Pulmonary artery endothelial cell (primary cell): ENCODE measurements at places on chromosomes 1 and 21.

GRCh38 chr1:232676307-232676706 lies 46.4 kb upstream of the SIPA1L2 start:
- no peak for DNase-seq

GRCh38 chr1:6956488-6957159 lies 171.4 kb downstream of the CAMTA1 start:
- DNase-seq: no peak

DNA sequence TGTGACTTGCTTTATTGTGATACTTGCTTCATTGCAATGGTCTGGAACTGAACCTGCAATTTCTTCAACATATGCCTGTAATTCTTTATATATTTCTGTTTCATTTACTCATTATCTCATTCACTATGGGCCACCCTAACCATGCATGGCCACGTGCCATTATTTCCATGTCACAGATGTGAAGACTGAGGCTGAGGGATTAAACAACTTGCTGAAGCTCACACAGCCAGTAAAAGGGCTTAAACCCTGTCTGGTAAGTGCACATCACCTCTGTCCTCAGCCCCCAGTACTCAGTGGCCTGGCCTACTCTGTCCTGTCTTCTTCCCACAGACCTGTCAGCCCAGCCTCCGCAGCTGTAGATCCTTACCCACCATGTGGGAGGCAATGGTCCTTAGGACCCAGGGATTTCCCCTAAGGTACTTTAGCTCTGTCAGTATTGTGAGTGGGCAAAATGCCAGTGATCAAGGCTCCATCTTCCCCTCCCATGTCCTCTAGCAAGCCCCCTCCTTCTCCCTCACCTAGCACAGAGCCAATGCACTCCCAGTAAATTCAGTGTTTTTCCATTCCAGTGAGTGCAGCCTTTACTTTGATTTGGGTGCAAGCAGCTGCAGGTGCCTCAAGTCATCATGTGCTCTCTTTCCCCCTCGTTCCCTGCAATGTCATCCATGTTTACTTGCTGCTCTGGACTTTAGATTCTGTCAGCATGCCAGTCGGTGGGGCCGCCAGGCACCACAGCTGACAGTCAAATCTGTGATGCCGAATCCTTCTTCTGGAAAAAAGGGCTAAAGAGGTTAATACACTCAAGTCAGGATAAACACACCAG lies 228.2 kb upstream of the PROX1 start:
- no peak for DNase-seq

GRCh38 chr1:95532335-95532734 lies 298.3 kb downstream of the RWDD3 start:
- DNase-seq: no peak

- DNase-seq: no peak
These were observed 39.1 kb upstream of the ADAM30 start for GRCh38 chr1:119935373-119935772.

- DNase-seq: no peak
These were observed 2.1 kb upstream of the PLA2G2F start for GRCh38 chr1:20137055-20137454.

DNA sequence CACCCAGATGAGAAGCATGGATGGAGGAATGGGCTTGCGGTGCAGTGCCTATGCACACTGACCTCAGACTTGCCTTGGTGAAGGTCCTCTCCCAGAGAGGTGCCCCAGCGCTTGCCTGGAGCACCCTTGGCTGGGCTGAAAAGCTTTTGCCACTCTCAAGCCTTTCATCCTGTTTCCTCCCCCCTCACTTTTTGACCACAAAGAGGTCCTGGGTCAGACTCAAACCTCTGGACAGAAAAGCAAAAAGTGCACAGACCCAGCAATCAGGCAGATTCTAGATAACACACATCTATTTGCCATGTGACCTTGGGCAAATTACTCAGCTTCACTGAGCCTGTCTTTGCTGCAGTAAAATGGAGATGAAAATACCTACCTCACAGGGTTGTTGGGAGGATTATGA lies 7.3 kb downstream of the TMEM35B start:
- no peak for DNase-seq

- DNase-seq: no peak
These were observed 281.0 kb downstream of the PTPRC start for GRCh38 chr1:198919667-198920398.

DNA sequence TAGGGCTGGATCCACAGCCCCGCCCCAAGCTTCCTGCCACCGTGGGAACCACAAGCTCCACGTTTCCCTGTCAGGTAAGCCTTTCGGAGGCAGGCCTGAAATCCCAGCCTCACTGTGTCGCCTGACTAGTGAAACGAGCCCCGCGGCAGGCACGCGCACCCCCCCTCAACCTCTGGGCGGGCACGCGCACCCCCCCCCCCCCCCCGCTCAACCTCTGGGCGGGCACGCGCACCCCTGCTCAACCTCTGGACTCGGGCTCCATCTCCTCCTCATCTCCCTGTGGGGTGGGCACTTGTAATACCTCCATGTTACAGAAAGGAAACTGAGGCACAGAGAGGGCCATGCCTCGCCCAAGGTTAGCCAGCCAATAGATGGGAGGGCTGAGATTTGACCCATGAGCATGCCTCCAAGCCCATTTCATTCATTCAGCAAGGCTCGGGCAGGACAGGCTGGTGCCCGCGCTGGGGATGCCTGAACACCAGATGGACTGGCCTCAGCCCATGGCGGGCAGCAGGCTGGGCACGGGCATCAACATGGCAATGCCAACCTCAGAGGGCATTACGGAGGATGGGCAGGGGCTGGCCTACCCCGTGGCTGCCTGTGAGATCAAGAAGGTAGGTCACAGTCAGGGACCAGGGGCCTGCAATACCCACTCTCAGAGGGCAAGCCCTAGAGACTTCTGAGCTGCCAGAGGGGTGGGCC lies 4.7 kb downstream of the CFAP410 start:
- no peak for DNase-seq

DNA sequence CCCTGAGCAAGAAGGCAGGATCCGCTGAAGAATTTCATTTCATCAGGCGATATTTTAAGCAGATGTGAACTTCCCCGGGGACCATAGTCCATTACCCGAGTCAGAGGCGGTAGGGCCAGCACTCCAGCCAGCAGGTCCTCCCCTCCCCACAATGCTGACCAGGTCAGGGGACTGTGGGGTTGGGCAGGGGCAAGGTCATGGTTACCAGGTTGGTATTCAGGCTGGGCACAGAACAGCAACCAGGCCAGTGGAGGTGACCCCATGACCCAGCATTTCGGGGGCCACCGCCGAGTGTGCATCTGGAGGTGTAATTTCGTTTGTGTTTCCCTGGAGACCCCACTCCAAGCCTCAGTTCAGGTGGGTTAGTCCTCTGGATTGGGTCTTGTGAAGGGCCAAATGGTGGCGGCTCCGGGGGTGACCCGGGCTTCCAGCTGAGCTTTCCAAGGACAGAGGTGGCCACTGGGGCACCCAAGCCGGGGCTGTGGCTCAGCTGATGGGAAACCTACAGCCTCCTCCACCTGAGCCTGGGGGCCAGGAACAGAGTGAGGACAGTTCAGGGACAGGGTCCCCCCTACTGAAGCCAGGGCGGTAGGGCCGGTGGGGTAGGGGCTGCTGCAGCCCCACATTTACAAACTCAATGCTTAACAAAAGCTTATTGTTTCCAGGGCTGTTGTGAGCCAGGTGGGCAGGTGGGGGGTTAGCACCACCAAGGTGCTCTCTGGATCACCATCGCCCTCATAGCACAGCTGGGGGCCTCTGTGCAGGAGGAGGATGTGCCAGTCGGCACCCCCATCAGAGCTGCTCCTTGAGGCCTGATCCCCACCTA lies 2.8 kb downstream of the PRDM16 start:
- no peak for DNase-seq

DNA sequence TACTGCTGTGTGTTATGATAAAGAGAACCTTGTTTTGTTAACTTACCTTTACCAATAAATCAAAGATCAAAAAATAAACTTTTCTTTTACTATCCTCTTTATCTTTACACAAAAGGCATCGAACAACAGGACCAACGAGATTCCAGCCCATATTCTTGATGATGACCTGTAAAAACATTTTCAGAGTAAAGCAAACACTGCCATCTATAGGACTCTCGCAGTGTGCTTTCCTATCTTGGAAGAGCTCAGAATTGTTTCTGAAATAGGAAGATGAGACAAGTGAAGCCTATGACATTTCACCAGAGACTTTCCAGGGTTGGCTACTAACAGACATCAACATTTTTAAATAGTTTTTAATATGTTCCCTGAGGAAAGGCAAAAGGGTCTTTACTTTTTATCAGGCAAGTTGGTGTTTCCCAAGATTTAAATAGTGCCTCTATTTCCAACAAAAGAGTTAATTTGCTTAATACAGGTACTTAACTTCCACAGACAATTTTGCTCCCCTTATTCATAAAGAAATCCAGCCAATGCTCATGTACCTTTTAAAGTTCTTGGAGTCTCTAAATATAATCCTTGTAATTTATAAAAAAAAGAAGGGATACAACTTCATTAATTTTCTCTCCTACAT lies 7.3 kb downstream of the GLMN start:
- DNase-seq: peak; percentile 35

DNA sequence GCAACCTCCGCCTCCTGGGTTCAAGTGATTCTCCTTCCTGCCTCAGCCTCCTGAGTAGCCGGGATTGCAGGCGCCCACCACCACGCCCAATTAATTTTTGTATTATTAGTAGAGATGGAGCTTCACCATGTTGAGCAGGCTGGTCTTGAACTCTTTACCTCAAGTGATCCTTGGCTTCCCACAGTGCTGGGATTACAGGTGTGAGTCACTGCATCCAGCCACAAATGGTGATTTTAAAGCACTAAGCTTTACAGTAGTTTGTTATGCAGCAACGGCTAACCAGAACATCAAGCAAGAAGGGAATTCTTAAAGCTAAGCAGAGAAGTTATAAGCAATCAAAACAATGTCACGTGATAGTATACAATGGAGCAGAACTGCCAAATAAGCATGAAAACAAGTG lies 65.7 kb downstream of the NVL start:
- no peak for DNase-seq

- peak; percentile 19 for DNase-seq
These were observed 202.1 kb downstream of the NCAM2 start for GRCh38 chr21:21200103-21200938.

DNA sequence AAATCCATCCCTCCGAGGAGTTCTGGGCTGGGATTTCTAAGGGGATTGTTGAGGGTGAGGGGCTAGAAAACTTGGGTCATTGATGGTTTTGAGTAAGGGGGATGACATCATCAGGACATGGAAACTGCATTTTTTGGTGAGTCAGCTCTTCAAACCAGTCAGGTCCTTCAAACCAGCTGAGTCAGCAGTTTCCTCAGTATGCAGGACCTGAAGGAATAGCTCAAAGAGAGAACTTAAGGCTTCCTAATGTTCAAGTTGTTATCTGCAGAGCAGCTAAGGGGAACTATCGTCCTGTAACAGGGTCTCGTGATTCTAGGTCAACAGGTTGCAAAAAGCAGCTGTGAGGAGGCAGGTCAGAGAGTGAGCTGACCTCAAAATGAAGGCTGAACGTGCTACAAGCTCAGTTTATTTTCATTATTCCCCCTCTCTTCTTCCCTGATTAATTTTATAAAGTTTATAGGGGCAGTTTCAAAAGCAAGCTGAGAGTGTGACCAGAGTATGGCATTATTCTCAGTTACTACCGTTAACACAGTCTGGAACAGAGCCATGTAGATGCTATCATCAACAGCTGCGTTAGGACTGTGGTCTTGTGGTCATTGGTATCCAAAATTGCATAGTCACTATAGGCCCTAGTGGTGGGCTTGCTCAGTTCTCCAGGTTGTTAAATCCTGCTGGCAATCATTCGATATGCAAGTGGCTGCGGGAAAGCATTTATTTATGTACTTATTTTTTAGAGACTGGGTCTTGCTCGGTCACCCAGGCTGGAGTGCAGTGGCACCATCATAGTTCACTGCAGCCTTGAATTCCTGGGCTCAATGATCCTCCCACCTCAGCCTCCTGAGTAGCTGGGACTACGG lies 10.7 kb upstream of the SDC3 start:
- no peak for DNase-seq

- no peak for DNase-seq
These were observed 126.7 kb downstream of the PGBD5 start for GRCh38 chr1:230299191-230300006.

GRCh38 chr1:179175011-179175841 lies 54.3 kb downstream of the ABL2 start:
- no peak for DNase-seq

GRCh38 chr1:52593495-52593894 lies 8.7 kb upstream of the GPX7 start:
- DNase-seq: no peak

GRCh38 chr1:119007670-119008482 lies 19.7 kb upstream of the TBX15 start:
- no peak for DNase-seq

DNA sequence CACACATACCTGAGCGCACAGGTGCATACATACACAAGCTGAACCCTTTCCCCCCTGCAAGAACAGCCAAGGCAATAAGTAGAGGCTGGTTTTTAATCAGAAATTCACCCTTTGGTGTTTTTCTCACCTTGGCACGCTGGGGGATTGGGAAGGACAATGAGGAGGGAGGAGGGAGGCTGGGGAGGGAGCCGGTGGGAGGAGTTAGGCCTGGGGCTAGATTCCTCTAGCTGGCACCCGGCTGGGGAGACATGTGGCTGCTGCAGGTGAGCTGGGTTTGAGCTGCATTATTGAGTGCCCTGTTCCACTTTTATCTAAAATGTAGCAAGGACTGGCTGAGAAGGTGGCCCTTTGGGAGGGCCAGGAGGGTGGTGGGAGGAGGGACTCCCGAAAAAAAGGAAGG lies 97.8 kb upstream of the CSF3R start:
- DNase-seq: no peak

DNA sequence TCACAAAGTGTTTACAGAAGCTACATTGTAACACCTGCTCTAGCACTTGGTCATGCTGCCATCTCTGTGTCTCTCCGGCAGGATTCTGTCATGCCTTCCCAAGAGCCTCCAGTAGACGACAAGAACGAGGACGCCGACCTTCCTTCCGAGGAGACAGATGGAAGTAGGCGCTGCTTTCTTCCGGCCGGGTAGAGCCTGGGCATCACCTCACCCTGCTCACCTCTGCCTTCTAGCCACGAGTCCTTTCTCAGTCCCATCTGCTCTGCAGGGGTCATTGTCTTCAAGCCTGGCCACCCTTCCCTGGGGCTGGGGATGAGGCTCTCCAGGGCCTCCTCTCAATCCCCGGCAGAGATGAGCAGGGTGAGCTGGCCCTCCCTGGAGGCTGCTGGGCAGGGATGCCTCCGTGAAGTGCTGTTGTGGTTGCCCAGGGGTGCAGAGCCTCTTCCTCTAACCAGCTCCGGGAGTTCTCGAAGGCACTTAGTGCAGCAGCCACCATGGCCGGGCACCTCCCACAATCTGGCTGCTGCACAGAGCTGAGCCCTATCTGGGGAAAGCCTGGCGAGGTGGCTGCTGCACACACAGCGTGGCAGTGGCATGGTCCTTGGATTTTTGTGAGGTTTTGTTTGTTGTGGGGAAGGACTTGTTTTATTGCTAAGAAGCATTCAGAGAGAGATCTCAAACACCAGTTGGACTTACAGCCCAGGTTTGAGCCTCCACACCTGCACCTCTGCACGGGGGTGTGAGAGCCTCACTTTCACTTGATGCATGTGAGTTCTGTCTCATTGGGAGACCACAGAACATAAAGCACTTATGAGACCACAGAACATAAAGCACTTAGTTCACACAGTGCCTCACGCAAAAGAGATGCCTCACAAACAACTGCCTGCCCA lies 48.4 kb downstream of the FAAP20 start:
- DNase-seq: no peak

DNA sequence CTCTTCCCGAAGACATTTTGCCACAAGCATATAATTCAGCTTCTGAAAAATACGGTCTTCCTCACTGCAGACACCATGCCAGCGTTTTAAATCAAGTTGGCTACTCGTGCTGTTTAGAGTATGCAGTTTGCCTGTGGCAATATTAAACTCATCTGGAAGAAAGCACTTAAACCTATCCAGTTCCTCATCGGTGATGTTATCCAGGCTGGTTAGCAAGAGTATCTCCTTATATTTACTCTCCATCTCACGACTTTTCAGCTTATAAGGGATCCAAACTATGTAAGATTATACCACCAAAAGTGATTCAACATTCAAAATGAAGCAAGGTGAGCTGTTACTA lies 9.7 kb upstream of the IFI16 start:
- no peak for DNase-seq
